ENCODE measurements at places on chromosomes 5 and 9. TPM values are rescaled to one million over a fixed set of nuclear protein-coding genes. Genes with fewer than 3 reads are reported as not detected.
A peak's percentile ranks its signal among the peaks of the same experiment; 100 is the strongest.

- no peak for DNase-seq
These were observed 77.8 kb downstream of the SECISBP2 start for GRCh38 chr9:89395931-89396710.

DNA sequence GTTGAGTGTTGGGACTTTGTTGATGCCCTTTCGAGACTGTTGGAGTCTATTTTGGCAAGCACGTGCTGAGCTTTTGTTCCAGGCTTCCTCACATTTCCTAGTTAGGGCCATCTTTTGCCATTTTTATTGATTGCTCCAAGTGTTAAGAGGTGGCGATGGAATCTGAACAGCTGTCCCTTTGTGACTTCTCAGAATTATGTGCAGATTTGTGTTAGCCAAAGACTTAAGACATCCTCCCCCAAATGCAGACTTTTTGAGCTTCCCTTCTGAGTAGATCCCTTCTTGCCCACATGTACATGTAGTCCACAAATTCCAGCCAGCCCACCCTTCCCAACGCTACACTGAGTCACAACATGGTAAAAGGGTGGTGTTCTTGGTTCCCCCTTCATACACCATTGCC is 59.2 kb downstream of the SPIN1 start:
- no peak for DNase-seq

DNA sequence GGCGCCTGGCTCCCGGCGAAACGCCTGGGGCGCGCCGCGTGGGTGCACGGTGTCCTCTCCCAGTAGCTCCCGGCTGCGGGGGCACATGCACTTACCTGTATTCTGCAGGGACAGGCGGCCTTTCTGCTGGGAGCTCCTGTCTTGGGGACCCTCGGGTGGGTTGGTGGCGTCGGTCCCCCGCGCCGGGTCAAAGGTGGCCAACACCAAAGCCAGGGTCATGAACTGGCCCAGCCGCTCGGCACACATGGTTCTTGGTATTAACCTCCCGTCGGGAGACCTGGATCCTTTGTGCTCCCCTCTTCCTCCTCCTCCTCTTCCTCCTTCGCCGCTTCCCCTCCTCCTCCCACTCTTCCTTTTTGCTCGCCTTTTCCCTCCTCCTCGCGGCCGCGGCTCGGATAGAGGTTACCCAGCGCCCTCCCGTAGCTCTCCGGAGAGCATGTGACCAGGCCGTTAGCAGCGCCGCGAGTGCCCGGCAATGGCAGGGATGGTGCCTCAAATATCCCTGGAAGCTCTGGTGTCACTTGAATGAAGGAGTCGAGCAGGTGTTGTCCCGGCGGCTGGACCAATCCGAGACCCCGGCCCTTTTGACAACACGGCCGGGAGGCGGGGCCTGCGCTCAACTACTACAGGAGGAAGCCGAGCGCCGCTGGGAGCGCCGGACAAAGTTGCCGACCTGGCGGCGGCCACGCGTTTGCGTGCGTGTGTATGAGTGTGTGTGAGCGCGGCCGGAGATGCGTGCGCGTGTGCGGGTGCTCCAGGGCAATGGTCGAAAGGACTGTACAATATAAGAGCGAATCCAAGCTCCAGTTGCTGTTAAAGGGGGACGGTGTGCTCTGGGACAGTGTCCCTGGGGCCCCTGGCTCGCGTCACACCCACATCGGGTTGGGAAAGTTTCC is at the start of gene STC2:
STC2 (minus strand) TSS at position 467 of the 896 bp plus-strand sequence; CDS start at position 246, 221 bp downstream.
- DNase-seq, result peak; percentile 50

GRCh38 chr5:122297587-122298298 is 14.3 kb upstream of the SNCAIP start:
- no peak for DNase-seq

Gene ACSL6
- 0.33 TPM for total RNA-seq
